Trophoblast cell (in vitro differentiated cells and primary cell): ENCODE measurements at places on chromosomes 11 and 22.

DNA sequence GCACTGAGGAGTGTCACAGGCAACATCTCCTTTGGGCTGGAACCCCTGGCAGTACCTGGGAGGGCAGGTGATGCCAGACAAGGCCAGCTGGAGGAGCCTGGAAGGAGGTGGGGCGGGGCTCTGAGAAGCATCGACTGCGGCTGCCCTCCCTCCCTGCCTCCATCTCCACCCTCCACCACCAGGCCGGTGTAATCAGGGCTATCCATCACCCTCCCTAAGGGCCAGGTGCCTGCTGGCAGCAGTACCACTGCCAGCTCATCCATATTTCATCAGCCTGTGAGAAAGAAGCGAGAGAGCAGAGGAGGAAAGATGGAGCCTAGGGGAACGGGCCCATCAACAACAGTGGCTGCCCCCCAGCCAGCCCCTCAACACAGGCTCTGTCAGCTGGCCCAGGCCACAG, 51.4 kb upstream of the RASD2 start:
- DNase-seq: no peak

DNA sequence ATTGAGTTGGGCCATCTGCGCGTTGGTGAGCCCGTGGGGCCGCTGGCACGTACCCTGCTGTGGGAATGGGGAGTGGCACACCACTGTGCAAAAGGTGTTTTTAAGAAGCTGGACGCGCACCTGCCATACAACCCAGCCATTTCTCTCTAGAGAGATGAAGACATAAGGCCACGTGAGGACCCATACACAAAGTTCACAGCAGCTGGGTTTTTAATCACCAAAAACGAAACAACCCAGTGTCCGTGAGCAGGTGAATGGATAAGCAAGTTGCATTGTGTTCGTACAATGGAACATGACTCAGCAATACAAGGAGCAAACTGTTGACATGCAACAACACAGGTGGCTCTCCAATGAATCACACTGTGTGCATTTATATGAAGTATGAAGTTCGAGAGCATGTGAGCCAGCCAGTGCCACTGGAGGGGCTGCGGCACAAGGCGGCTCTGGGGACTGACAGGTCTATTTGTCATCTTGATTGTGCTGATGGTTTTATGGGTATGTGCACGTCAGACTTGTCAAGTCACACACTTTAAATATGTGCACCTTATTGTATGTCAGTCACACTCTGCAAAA, 30.6 kb upstream of the PANX2 start:
- no peak for DNase-seq

DNA sequence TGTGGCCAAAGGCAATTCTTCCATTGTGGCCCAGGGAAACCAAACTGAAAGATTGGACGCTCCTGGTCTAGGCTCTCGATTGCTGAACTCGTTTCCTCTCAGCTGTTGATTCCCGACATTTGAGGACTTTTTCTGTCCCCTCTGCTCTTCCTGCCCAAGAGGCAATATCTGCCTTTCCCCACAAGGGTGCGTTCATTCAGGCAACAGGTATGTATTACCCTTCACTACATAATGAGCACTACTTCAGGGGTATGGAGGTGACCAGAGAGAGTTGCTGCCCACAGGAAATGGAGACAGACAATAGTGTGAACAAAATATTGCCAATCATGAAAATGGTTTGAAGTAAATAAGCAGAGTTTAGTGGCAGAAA, 8.2 kb downstream of the PTH start:
- DNase-seq: peak; percentile 64

GRCh38 chr22:44975427-44976262, 34.2 kb downstream of the PHF21B start:
- peak; percentile 85 for DNase-seq

- DNase-seq: no peak
Observed at GRCh38 chr11:46505741-46506482, 87.9 kb downstream of the AMBRA1 start.

GRCh38 chr11:64226507-64227051, 505 bp downstream of the NUDT22 start:
- no peak for DNase-seq

DNA sequence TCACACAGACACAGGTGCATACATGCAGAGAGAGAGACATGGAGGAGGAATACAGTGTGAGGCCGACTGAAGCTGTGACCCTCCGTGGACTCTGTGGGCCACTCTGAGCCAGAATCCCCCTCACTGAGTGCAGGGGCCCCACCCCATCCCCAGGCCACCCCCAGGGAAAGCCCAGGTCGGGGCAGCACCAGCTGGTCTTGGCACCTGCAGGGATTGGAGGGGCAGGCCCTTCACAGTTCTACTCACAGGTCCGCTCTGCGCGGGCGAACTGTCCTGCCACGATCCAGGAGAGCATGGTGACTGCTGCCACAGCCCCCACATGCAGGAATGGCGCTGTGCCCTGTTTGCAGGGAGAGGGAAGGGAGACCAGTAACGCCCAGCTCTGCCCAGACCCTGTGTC, 16.3 kb upstream of the KLHL35 start:
- no peak for DNase-seq
